ENCODE measurements at places on chromosomes 3 and 15. TPM values are rescaled to one million over a fixed set of nuclear protein-coding genes. Genes with fewer than 3 reads are reported as not detected.
A peak's percentile ranks its signal among the peaks of the same experiment; 100 is the strongest.

The SENP7 gene
- 12.2 TPM for total RNA-seq

The MCCC1 gene
- 33.2 TPM for total RNA-seq

The CHRD gene
- total RNA-seq: 33.0 TPM

The SLC27A2 gene
- not detected for total RNA-seq

The FANCD2OS gene
- not detected for total RNA-seq

DNA sequence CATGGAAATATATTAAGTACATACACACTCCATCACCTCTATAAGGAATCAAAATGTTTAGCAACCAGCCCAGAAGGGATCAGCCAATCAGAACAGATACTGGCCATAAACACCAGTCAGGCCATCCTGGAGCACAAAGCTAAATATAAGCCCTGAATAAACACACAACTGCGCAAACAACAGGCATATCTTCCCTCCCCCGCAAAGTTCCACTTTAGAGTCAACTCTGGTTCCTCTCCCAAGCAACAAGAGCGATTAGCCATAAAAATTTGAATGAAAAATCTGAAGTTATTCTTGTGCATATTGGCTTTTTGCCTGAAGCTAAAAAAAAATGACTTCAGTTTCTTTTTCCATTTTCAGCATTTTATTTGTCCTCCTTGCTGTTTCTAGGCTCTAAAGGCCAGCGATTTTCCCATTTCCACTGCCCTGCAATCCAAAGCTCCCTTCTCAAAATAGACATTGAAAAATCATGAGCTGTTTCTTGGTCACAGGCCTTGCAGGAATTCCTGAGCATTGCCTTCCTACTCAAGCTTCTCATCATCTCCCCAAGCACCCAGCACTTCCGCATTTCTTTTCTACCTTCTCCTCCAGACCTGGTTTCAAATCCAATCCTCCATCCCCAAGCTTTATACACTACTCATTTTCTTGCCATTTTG lies 247.9 kb downstream of the ZMAT3 start:
- no peak for DNase-seq

- DNase-seq: no peak
These were observed 102.6 kb upstream of the BNIP2 start for GRCh38 chr15:59791755-59792154.

DNA sequence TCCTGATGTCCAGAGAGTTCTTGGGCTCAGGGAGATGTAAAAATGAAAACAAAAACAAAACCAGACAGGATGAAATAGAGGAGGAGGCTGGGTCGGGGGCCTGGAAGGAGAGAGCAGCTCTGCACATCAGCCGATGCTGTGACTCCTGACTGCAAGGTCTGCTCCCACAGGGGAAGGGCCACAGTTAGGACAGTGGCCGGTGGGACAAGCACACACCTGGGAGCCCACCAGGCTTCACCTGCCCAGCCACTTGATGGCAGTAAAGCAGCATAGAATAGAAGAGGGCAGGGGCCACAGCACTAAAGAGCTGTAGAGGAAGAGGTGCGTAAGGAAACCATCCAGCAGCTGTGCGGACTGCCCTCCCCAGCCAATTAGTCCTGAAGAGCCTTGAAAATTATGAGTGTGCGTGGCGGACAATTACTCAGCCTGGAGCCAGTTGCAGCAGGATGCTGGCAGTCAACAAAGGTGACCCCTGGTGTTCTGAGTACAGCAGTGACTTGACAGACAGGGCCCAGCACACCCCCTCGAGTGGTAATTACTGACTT lies 29.8 kb downstream of the ALS2CL start:
- DNase-seq: peak; percentile 48

GRCh38 chr15:46270481-46271147 lies 635.8 kb downstream of the SQOR start:
- no peak for DNase-seq

DNA sequence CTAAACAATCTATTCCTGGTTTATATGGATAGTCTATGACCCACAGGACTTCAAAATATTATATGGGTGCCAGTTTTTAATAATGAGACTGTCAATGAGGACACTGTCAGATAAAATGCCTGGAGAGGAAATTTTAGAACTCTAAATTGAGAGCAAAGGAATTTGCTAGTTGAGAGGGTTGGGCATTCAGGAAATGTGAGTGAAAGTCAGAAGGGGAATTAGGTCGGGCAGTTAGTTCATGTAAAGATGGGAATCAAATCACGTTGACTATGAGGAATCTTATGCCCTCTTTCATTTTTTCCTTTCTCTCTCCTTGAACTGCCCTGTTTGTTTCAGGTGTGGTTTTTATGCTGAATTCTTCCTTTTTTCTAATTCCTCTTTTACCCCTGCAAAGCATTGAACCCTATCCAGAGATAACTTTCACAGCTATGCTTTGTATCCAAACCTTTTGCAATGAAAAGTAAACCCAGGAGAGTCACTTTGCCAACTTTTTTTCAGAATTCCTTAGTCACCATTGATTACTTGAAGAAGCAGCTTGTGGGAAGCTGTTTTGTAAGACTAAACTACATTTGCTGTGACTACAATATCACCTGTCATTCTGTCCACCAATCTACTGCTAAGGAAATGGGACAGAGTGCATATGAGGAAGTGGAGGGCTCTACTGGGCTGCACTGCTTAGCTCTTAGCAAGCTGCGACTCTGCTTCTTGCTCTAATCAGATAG lies 27.8 kb downstream of the CHP1 start:
- peak; percentile 34 for DNase-seq

GRCh38 chr3:152696962-152697361 lies 138.0 kb upstream of the P2RY1 start:
- no peak for DNase-seq

DNA sequence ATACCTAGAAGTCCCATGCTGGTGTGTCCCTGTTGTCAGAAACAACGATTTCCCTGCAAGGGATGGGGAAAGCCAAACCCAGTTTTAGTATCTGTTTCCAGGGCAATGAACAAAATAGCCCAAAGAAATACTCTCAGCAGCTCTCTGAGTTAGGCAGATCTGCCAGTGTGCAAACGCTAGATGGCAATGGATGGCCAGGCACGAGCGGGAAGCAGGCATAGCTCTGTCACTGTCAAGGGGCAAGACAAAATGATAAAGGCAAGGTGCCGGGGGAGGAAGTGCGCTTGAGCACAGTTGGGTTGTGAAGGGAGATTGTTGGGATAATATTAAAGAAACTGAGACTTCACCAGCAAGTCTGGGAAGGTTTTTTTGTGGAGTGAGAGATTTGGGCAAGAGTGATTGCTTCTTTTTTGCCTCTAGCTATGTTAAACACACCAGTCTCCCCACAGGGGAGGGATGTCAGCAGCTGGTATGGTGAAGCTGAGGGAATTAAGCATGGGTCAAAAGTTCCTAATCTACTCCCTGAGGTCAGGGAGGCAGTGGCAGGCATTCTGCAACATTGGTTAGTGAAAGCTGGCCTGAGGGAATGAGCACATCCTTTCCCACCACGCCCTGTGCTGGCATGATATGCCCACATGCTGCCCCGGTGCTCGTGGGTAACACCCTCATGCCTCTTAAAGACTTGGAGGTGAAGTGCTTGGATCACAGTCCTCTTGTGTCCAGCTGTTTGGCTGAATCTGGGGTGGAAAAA lies 117.5 kb downstream of the PDCD6IP start:
- peak; percentile 22 for DNase-seq

DNA sequence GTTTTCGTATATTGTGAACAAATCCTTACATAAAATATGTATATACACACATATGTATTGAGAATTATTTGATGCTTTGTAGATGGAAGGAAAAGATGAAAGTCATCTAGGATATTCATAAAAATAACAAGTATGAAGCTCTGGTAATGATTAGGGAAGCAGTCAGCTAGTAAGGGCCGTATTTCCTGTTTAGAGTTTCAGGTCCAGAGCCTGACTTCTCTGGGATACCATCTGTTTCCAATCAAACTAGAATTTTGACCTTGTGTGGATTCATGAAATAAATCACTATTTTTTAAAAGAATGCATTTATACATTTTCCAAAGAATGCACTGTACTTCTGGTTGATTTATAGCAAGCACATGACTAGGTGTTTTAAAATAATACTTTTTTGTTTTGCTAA lies 156.1 kb upstream of the CGNL1 start:
- peak; percentile 68 for DNase-seq

DNA sequence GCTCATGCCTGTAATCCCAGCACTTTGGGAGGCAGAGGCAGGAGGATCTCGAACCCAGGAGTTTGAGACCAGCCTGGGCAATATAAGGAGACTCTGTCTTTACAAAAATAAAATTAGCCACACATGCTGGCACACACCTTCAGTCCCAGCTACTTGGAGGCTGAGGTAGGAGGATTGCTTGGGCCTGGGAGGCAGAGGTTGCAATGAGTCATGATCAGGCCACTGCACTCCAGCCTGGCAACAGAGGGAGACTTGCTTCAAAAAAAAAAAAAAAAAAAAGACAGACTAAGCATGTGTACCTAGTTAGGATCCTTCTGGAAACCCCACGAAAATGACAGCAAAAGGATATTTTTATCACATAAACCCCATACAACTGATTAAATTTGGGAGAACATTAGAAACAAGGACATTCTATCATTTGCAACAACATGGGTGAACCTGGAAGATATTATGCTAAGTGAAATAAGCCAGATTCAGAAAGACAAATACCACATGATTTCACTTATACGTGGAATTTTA lies 44.9 kb downstream of the METTL6 start:
- no peak for DNase-seq

GRCh38 chr15:91652610-91653207 lies 200.8 kb upstream of the SLCO3A1 start:
- no peak for DNase-seq

GRCh38 chr15:52783929-52784798 lies 6.0 kb downstream of the ONECUT1 start:
- DNase-seq: peak; percentile 27

Measured in cardiac muscle cell (in vitro differentiated cells and primary cell).